NCI-H1417 treated with DMSO at 0.1 percent for 48 hours (cell line): ENCODE measurements at places on chromosomes 12 and 14.

GRCh38 chr12:84341467-84342193 is 571.0 kb downstream of the SLC6A15 start:
- DNase-seq: no peak

GRCh38 chr12:124568431-124569374 is 1.3 kb upstream of the NCOR2 start:
- DNase-seq: no peak

GRCh38 chr14:100428727-100429126 is 105.6 kb downstream of the SLC25A47 start:
- DNase-seq: no peak

- DNase-seq: no peak
Measured at GRCh38 chr12:120760349-120761254, 35.0 kb downstream of the ACADS start.

- DNase-seq: no peak
Measured at GRCh38 chr14:23125933-23126524, 7.0 kb upstream of the CEBPE start.

DNA sequence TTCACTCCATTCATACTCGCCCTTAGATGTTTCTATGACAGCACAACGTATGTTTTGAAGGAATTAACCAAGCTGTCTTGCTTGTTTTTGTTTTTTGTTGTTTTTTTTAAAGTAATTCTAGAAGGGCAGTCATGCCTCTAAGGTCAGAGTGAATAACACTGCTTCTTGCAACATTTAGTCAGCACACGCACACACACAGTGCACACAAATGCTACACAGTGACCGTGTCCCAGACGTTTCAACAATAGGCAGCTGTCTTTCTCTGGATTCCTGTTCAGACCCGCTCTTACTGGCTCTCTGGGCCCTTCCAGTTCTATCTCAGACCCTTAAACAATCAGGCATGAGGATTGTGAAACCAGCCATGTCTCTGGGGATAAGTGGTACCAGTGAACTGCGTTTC is 351.0 kb upstream of the FKBP4 start:
- DNase-seq: no peak

DNA sequence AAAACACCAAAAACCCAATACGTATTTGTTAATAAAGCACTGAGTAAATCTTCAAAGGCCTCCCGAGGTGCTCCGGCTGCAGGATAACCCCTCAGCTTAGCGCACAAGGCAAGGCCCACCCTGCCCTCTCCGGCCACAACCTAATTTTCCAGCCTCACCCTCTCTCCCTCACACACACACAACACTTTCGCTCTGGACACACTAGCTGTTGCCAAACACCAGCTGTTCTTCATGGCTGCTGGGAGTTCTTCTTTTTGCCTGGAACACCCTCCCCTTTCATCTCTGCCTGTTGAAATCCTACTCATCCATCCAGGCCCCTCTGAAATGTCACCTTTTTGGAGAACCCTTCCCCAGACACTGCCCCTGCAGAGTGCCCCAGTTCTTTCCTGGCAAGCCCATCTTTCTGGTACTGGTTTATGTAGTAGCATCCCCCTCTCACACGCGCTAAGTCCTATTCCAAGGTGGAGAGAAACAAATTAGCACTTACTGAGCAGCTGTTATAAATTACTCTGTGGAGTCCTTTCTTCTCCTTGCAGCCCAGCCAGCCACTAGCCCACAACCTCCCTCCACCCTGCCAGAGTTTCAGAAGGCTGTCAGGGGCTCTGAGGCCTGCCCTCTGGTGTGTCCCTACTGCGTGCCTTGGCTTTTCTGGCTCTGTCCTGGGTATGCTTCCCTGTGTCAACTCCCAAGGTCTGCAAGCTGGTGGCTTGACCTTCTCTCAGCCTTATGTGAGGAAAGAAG is 805 bp upstream of the CRACR2A start:
- no peak for DNase-seq

DNA sequence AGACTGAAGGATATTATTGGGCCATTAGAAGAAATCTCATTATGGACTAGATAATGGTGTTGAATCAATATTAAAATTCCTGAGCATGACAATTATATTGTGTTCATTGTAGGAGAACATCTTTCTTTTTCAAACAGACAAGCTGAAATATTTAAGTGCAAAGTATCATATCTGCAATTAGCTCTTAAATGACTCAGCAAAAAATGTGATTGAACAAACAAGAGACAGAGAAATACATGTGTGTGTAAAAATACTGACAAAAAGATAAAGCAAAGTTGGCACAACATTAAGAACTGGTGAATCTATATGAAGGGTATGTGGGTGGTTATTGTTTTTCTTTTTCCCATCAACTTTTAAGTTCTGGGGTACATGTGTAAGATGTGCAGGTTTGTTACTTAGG is 9.5 kb downstream of the CEP290 start:
- no peak for DNase-seq

- no peak for DNase-seq
Measured at GRCh38 chr12:101759396-101760047, 20.3 kb upstream of the SYCP3 start.

GRCh38 chr14:20676072-20676471 is 8.3 kb upstream of the RNASE4 start:
- no peak for DNase-seq

DNA sequence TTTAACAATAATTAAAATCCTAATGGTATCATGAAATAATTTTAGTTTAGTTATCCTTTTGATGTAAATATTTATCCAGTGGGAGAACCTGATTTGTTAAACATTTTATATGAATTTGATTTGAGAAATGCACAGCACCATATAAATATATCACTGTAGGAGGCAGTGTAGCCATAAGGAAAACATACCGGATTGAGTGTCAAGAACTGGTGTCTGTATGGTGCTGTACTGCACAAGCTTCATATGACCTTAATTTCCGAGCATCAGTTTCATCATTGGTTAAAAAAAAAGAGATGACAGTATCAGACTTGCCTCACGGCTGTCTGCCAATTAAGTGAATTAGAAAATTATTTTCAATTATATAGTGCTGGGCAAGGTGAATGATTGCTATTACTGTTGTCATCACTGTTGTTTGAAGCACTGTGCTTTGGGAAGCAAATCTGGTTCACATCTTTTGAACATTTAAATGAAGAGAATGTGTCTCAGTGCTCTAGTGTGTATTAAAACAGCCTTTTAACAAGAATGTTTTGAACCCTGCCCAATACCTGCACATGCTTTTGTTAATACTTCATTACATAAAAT is 72.1 kb downstream of the TMTC2 start:
- peak; percentile 23 for DNase-seq

- no peak for DNase-seq
Measured at GRCh38 chr14:59532419-59532818, 44.2 kb downstream of the CCDC175 start.

- no peak for DNase-seq
Measured at GRCh38 chr12:716506-716905, 35.9 kb upstream of the WNK1 start.

DNA sequence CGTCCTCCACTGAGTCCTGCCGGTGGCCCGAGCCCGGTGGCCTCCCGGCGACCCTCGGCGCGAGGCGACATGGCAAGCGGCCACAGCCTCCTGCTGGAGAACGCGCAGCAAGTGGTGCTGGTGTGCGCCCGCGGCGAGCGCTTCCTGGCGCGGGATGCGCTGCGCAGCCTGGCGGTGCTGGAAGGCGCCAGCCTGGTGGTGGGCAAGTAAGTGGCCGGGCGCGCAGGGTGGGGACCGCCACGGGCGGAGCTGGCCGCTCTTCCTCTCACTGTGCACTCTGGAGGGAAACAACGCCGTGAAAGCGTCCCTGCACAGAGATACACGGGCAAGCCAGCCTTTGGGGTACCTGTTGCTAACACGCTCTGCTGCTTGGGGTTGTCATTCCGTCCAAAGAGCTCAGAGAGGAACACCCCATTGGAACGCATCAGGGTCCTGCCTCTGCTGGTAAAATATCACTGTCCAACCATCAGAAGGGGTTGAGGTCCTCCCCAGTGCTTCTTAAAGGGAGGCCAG is at the start of gene AMDHD1:
AMDHD1 (plus strand) TSS at position 2 of the 513 bp plus-strand sequence; CDS start at position 70, 68 bp downstream.
- DNase-seq: no peak

- DNase-seq: no peak
Measured at GRCh38 chr12:11829764-11830194, 180.3 kb downstream of the ETV6 start.

GRCh38 chr12:68776976-68777610 is 30.9 kb upstream of the MDM2 start:
- DNase-seq: no peak

- no peak for DNase-seq
Measured at GRCh38 chr14:21069388-21070082, 569 bp upstream of the ARHGEF40 start.

GRCh38 chr12:70028918-70029317 is 203.9 kb downstream of the MYRFL start:
- no peak for DNase-seq

GRCh38 chr12:27429606-27430005 is 16.9 kb upstream of the SMCO2 start:
- DNase-seq: no peak

DNA sequence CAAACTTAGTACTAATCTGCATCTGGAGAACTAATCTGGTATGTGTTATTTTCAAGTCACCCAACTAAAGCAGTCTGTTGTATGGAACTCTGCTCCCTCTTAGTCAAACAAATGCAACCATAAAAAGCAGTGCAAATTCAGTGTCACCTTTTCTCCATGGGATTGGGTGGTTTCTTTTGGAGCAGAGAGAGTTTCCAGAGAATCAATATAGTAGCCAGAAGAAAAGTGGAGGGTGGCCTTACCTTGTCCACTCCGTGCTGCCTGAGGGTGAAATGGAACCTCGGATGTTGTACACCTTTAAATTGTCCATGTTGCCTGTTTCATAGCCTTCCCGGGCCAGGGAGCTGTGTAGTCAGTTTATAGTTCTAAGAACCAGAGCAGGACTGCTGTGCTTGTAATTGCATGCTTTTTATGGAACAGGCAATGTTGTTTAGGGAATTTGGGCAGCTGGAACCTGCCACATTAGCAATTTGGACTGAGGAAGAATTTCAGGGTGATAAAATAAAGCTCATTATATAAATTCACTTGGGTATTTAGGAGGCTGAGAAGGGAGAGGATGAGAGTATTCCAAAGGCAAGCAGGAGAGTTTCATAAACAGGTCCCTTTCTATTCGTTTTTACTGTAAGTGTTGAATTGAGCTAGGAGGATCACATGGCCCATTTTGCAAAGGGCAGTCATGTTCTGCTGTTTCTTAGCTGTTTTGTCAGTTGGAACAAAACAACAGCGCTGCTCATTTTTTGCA is 60.5 kb downstream of the CRADD start:
- no peak for DNase-seq

DNA sequence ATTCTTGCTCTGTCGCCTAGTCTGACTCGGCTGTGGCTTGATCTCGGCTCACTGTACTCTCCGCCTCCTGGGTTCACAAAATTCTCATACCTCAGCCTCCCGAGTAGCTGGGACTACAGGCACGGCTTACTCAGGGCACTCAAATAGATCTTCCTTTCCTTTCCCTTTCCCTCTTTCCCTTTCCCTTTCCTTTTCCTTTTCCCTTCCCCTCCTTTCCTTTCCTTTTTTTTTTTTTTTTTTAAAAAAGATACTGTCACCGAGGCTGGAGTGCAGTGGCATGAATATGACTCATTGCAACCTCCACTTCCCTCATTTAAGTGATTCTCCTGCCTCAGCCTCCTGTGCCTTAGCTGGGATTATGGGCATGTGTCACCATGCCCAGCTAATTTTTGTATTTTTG is 86.0 kb downstream of the AEBP2 start:
- no peak for DNase-seq

DNA sequence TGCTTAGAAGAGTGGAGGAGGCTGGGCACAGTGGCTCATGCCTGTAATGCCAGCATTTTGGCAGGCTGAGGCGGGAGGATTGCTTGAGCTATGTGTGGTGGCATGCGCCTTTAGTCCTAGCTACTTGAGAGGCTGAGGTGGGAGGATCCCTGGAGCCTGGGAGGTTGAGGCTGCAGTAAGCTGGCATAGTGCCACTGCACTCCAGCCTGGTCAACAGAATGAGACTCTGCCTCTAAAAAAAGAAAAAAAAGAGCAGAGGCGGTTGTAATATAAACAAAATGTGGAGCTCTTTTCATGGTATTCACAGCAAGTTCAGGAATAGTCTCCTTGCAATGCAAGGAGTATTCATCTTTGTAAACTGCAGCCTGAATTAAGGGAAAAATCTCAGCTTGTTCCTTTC is 27.2 kb downstream of the ARID2 start:
- DNase-seq: no peak

- no peak for DNase-seq
Measured at GRCh38 chr14:72651081-72651480, 242.8 kb downstream of the DPF3 start.

DNA sequence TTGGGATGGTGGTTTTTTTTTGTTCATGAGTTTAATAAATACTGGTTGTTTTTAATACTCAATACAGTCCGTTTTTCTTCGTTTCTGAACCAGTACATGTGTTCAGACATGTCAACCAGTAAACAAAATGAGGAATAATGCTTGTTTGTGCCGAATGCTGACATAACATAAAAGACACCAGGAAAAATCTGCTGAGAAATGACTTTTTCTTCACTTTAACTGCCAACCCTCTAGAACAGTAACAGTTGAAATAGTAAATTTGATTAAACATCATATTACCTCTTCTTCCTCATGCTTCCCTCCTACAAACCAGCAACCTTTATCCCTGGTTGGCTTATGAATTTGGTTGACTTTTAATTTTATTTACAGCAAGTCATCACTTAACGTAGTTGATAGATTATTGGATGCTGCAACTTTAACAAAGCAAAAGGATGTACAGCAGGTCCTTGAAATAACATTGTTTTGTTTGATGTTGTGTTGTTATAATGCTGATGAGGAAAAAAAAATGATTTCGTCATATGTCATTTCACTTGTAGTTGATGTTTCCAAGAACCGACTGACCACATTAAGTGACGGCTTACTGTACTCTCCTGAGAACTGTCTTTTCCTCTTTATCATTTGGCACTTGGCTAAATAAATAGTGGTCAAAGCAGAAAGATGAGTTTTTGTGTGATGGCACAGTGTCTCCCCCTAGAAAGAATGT is 340.5 kb downstream of the TMTC2 start:
- no peak for DNase-seq

GRCh38 chr14:101758913-101759593 is 2.5 kb upstream of the PPP2R5C start:
- no peak for DNase-seq

GRCh38 chr12:88111074-88111652 is 30.7 kb downstream of the CEP290 start:
- DNase-seq: no peak

DNA sequence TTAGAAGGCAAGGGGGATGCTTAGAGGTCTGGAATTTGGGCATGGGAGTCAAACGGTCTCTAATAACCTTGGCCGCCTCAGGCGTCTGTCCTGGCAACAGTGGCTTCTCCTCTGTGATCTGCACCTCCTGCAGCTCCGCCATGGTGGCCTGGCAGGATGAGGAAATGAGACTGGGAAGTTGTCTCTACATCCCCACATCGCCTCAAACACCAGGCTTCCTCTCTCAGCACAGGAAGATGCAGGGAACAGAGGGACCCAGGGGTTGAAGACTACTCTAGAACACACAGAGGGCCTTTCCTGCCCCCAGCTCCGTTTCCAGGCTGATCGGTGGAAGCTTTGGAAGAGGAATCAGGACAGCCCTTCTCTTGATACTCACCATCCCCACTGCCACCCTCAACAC is 1.7 kb downstream of the NDRG2 start:
- DNase-seq: no peak
